ENCODE measurements at places on chromosomes 1 and 21.

- DNase-seq: no peak
Measured at GRCh38 chr21:42622284-42622683, 31.1 kb upstream of the PDE9A start.

- no peak for DNase-seq
Measured at GRCh38 chr1:157108448-157108847, 8.8 kb upstream of the ETV3L start.

DNA sequence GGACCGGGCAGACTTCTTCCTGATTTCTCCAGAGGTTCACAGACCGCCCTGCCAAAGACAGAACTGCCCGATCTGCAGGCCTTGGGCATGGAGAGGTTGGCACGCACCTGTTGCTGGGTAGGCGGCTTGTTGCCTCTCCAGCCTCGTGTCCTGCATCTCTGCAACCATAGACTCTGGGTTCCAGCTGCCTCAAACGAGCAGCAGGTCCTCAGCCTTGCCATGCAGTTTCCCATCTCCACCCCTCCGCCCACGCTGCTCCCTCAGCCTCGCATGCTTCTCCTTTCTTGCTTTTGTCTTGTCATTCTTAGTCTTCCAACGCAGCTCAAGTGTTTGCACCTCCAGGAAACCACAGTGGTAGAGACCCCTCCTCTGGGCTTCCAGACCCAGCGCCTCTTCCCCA is 126.2 kb downstream of the LACTBL1 start:
- DNase-seq: no peak

DNA sequence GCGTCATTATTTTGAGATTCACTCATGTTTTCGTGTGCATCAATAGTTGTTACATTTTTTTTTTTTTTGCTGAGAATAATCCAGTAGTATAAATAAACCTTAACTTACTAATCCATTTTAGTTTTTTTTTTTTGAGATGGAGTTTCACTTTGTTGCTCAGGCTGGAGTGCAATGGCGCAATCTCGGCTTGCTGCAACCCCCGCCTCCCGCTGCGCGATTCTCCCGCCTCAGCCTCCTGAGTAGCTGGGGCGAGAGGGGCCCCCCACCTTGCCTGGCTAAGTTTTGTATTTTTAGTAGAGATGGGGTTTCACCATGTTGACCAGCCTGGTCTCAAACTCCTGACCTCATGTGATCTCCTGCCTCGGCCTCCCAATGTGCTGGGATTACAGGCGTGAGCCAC is 66.0 kb downstream of the CTH start:
- DNase-seq: no peak

DNA sequence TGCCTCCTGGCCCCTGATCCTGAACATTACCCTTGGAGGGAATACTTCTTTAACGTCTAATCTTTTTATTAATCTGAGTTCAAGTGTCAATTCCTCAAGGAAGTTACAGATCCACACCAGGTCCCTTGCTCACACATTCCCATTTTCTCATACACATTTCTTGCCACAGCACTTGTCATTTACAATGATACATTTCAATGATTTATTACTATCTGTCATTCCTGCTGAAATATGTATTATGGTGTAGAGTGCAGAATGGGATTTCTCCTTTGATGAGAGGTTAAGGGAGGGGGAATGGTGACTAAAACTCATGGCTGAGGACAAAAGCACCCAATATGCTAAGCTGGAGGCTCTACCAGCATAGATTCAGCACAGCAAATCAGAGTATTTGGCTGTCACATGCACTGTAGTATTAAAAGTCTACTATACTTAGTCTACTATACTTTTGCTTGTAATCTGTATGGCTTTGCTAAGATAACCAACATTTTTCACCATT is 982.5 kb downstream of the TTLL7 start:
- DNase-seq: no peak

GRCh38 chr1:221913351-221913892 is 171.5 kb upstream of the DUSP10 start:
- DNase-seq: no peak

DNA sequence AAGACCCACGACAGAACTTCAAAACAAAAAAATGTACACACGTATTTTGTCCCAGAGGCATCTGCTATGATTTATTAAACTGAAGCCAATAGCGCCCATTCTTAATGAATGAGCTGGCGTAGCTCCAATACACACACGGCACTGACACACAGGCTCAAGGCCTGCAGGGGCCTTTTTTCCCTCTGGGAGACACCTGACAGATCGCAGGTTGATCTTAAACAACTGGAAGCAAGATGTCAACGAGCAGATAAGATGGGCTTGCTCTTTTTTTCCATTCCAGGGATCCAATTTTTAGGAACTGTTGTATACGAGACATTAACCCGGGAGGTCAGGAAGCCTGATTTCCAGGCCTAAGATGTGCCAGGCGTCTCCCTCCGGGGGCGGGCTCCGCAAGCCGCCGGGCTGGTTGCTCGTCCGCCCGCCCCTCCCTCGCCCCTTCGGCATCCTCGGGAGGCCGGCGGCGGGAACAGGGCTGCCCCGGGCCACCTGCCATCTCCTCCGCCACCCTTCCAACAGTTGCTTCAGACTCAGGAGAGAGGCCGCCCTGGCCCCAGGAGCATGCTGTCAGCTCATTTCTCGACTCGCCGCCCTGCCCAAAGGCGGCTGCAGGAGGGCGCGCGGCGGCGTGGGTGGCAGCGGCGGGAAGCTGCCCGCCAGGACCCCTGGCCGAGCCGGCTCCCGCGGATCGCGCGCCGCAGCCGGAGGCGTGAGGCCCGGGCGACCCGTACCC is 735 bp downstream of the TTC13 start:
- peak; percentile 81 for DNase-seq

GRCh38 chr1:2187619-2188018 is 7.0 kb downstream of the FAAP20 start:
- no peak for DNase-seq

DNA sequence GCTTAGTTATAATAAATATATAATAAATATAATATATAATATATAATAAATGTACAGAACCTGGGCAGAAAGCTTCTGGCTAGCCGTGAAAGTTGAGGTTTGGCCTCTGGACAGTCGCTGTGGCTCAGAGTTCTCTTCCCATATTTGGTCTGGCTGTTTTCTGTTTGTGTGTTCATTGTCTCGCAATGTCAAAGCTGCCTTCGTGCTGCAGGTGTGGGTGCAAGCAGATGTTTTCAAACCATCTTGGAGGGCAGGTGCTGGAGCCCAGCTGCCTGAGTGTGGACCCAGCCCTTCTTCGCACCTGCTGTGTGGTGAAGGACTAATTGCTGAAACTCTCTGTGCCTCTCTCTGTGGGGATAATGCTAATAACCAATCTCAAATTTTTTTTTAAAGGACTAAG is 3.6 kb upstream of the CSTB start:
- DNase-seq: no peak

DNA sequence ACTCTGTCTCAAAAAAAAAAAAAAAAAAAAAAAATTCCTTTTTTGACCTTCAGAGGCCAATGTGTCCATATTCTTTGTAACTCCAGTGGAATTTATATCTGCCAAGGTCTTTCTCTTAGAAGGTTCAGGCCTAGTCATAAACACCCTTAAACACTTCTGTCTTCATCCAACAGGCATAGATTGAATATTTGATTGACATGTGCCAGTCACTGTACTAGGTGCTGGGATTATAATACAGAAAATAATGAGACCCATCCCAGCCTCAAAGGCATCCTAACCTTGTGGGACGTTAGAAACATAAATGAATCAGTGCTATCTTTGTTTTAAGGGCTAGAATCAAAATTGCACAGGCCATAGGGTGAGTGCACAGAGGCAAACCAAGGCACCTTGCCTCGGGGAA is 62.9 kb upstream of the SERBP1 start:
- DNase-seq: no peak

DNA sequence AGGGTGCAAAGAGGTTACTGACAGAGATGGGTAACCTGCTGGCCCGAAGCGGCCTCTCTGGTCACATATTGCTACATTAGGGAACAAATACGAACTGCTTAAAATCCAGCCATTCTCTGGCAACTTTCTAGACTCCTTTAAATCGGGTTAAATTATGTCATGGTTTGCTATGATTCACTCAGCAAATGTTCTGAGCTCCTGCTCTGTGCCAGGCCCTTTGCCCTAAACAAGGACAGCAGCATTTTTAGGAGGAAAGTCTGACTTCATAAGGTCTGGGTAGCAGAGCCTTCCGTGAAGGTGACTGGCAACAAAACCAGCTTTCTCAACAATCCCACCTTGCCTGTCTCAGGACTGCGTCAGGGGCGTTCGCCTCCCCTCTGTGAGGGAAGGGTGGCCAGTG is 15.4 kb downstream of the ZP4 start:
- DNase-seq: no peak

DNA sequence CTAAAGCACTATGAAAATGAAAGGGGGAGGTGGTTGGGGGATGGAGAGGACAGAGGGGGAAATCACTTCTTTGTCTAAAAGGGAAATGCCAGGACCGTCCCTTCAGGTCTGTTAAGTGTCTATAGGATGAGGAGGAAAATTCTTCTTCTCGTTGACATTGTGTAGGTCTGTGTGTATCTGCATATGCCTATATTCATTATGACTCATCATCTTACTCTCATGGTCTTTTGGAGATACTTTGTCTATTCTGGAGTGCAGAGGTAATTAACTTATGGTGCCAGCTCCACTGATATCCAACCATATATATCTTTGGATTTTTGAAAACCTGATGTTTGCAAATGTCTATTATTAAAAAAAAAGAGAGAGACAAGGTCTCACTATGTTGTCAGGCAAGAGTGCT is 143.7 kb downstream of the PBX1 start:
- DNase-seq: no peak

DNA sequence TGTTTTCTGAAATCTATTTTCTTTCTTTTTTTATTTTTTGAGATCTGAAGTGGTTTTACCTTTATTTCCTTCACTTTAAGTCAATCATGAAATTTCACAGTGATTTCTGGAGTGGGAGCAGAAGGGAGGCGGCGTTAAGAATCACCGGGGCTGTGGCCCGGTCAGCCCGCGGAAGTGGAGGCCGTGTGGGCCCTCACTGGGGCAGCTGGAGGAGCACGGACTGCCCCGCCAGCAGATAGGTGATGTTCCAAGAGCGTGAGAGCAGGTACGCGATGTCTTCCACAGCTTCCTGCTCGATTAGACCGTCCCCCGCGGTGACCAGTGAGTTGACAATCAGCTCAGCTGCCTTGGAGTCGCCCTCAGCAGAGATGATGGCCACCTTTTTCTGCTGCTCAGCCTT is 10.6 kb upstream of the TP53BP2 start:
- DNase-seq: no peak

- DNase-seq: no peak
Measured at GRCh38 chr1:235892734-235893413, 26.2 kb upstream of the LYST start.

DNA sequence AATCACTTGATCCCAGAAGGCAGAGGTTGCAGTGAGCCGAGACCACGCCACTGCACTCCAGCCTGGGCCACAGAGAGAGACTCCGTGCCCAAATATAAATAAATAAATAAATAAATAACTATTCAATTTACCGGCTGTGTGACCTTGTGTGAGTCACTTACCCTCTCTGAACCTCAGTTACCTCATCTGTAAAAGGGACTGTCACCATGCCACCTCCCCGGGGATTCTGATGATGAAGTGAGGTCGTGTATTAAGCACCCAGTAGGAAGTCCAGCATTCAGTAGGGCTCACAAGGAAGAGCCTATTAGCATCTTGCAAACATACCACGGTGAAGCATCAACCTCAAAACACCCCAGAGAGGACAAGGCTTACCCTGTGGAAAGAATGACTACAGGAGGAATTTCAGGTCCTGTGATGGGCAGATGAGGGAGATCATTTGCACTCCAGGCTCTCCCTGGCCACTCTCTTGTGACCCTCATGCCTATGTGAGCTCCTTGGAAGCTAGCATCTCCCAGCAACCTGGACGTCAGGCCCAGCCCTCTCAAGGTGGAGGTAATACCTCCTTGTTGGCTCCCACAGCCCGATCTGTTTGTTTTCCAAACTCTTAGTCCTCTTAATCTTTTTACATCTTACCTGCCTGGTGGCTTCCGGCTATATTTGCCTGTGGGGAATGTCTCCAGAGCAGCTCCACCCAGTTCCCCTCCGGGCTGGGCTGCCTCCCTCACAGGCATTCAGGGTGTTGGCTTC is 7.6 kb upstream of the C1QA start:
- DNase-seq: no peak

GRCh38 chr1:111735858-111736544 is 3.2 kb downstream of the INKA2 start:
- DNase-seq: peak; percentile 47

DNA sequence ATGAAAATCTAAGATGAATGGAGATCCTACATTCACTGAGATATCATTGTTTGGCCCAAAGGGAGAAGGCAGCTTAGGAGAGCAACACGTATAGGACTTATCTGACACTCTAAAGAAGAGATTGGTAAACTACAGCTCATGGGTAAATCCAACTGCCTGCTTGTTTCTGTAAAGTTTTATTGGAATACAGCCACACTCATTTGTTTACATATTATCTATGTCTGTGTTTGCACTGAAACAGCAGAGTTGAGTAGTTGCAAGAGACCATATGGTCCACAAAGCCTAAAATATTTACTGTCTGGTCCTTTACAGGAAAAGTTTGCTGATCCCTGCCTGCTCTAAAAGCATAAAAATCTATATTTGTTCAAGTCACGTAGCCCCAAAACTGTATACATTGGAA is 14.3 kb upstream of the LRRC53 start:
- DNase-seq: no peak

- no peak for DNase-seq
Measured at GRCh38 chr1:174990382-174990999, 9.3 kb upstream of the CACYBP start.

DNA sequence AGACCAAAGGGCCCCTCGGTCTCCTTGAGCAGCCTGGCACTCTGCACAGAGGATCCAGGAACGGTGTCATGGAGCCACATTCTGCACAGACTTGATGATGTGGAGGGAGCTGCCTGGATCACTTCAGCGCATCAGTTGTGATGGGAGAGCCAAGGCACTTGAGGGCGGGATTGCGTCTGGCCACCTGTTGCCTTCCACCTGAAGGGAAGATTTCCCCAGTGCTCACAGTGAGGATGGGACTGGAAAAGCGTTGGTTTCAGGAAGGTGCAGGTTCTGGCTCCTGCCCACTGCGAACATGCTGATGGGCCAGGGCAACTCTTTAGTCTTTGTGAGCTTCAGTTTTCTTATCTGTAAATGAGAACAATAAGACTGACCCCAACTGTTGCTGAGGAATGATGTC is 2.6 kb downstream of the RER1 start:
- no peak for DNase-seq

Measured in D341Med (cell line).